ENCODE measurements at places on chromosomes 16 and 17.

DNA sequence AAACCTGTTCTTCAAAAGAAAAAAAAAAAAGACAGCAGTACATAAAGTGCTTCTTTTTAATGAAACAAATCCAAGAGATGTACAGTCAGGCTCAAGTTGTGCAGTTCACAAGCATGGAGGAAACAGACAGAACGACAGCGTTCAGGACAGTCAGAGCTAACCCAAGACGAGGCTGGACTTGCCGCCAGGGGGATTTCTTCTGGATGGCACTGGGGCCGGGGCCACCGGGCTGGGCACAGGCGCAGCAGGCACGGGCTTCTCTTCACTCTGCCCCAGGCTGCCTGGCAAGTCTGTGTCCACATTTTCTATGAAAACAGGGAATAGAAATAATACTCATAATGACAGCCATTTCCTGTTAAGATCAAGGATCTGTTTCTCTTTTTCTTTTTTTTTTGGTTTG lies 4.4 kb upstream of the NT5C start:
- no peak for DNase-seq

- DNase-seq = no peak
These were observed 14.8 kb downstream of the VASN start for GRCh38 chr16:4386451-4386805.

DNA sequence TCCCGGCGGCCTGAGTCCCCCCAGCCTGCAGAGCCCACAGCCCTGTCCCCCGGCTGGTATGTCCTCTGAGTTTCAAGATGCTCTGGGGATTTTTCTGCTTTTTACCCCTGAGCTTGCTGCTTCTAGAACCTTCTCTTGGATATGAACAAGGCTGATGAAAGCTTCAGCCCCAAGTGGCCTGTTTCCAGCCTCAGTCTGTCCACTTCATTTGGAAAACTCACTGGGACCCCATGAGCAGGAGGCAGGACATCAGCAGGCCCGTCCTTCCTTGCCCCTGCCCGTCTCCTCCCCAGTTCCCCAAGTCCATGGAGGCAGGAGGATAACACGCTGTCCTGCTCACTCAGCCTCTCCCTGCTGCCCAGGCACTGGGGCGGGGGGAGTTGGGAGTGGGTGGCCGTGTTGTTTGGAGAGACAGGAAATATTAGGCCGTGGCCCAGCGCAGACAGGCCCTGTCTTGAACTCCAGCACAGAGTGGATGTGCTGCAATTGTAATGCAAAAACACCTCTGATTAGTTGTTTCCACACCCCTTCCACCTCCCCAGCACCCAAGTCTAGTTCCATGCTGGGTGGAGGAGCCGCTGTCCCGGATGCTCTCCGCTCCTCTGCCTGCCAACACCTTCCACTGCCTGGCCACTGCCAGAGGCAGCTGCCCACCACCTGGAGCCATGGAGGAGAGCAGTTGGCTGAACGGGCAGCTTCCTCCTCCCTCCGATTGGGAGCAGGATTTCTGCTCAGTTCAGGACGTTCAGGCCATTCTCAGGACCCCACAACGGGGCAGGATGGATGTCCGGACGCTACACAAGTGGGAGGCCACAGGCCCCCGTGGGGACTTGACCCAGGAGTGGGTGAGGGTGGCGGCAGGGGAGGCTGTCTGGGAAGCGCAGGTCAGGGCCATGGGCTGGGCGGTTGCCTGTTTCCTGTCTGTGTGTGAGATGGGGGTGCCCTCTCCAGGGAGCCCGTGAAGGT lies 216.9 kb upstream of the GSE1 start:
- DNase-seq = no peak

GRCh38 chr16:15899538-15900100 lies 11.2 kb upstream of the CEP20 start:
- no peak for DNase-seq

- DNase-seq = no peak
These were observed 2.6 kb downstream of the STH start for GRCh38 chr17:46001390-46002310.

DNA sequence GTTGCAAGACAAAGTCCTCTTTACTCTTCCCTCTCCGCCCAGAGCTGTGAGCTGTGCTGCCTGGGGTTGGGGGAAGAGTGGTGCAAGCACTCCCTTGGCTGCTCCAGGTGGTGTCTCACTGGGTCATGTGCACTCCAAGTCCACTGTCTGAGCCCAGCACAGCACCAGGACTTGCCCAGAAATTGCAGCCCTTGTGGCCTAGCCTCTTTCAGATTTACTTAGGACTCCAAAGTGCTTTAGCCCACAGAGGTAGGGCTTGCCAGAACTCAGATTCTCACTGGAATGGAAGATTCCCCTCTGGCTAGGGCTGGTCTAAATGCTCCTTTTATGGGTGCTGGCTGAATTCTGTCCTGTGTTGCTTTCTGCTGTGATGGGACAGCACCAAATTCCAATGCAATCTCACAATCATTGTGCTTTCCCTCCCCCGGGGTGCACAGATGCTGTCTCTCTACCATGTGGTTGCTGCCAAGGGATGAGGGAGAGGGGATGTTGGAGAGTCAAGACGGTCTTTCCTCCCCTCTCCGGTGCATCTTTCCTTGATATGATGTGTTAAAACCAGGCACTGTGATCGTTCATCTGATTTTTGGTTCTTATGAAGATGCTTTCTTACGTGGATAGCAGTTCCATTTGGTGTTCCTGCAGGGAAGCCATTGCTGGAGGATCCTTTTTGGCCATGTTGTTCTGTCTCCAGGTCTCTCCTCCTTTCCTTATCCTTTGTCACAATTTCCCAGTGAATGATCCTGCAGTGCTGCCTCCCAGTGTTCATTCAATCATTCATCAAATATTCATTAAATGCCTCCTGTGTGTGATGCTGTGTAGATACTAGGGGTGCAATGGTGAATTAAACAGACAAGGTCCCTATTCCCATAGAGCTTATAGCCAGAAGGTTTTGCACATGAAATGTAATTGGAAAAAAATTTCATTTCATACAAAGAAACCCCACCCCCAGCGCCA lies 216.3 kb downstream of the SPECC1 start:
- DNase-seq = no peak

GRCh38 chr17:77191244-77191643 lies 50.5 kb downstream of the SEC14L1 start:
- no peak for DNase-seq

Data from activated CD4-positive, CD25-positive, alpha-beta regulatory T cell (primary cell).